Activated T-cell treated with anti-CD3 and anti-CD28 coated beads, Interleukin-2, amount 50 U/mL, for 48 hours (primary cell): ENCODE measurements at places on chromosomes 5 and 9.

GRCh38 chr5:133706506-133707430, 94.4 kb upstream of the FSTL4 start:
- no peak for DNase-seq

DNA sequence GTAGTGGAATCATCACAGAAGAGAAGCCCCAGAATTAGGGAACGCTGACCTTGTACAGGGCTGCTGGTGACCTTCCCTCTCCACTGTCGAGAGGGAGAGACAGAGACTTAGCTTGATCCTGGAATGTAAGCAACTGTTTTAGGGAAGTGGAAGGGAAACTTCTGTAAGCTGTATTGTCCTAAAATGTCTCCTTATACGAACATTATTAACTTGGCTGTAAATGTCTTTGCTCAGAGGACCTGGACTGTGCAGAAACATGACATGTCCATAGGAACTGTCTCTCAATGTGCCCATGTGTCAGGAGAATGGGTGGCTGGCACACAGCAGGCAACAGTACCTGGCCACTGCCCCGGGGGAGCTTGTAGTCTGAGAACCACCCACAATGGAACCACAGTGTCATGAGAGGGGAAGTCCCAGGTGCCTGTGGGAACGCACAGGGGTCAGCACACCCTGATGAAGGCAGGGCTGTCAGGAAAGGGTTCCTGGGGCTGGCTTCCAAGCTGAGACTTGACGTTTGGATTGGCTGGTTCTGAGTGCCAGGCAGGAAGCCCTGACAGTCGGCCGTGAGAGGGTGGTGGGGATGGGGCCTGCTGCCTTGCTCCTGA, 34.0 kb downstream of the DAP start:
- DNase-seq = peak; percentile 46

GRCh38 chr5:159951387-159951786, 35.1 kb downstream of the ADRA1B start:
- DNase-seq = no peak

DNA sequence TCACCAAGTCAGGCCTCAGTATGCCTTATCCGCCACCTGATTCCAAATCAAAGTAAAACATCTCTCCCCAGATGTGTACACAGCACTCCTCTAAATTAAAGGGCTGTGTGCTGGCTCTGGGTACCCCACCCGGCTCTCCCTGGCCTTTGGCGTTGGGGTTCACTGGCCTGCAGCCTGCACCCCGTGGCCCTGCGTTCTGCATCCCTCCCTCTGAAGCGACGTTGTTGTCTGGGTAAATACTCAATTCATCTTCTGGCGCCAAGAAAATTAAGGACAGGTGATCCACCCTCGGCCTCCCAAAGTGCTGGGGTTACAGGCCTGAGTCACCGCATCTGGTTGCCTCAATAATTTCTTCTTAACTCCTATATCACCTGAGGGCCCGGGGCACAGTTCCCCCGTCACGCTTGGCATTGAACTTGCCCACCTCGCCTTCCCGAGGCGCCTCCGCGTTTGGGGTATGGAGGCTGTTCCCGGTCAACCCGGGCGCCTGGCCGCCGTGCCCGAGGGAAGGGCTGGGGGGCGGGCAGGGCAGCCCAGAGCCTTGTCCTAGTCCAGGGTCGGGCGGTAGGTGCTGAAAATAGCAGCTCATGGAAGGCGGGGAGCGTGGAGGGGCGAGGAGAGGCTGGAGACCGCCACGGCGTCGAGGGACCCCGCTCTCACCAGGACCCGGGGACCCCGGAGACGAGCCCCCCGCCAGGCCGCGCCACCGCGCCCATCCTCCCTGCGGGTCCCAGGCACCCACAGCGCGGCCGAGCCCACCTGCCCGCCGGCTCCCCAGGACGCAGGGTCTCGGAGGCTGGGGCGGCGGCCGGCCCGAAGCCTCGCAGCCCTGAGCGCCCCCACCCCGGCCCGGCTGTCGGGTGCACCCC, 531 bp downstream of the ABO start:
- DNase-seq = no peak

DNA sequence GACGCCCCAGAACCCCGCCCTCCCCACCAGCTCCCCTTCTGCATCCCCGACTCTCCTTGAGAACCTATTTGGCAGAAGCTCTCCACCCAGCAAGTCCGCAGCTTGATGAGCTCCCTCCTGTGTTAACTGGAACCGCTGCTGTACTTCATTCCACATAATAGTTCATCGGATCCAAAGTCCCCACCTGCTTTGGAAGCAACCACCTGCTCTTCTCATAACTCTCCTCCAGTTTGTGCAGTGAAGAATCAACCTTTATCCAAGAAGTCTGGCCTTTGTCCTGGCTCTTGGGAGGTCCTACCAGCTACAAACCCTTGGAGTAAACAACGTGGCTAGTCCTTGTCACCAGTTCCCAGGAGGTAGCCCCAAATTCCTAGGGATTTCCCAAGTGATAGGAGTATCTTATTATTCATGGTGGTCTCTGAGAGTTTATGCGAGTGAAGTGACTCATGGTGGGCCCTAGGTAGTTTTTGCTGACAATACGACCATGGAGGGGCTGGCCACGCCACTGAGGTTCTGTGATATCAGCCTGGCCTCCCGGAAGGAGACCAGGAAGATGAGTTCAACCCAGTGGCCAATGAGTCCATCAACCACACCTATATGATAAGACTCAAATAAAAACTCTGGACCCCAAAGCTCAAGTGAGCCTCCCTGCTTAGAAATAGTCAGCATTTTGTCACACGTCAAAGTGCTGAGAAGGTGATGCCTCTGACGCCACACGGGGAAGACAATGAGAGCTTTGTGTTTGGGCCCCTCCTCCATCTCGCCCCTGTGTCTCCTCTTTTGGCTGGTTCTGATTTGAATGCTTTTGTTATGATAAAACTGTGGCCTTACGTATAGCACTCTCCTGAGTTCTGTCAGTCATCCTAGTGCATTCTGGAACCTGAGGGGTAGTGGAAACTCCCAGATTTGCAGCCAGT, 3.6 kb upstream of the IL4 start:
- no peak for DNase-seq

- no peak for DNase-seq
These were observed 120.0 kb downstream of the HMHB1 start for GRCh38 chr5:143931986-143932385.

DNA sequence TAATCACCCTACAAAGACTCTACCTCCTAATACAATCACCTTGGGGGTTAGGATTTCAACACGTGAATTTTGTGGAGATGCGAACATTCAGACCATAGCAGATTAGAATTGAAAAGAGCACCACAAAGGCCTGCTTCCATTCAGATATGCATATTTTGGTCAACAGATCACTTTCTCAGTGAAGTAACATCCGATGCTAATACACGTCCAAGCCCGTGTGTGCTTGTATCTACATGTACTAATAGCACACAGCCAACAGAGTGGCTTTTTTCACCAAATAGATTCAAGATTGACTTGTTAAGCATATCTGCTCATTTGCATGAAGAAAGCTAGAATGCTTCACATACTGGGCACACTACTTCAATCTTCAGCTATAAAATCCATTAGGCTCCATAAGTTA, 35.6 kb upstream of the SSBP2 start:
- DNase-seq = no peak

GRCh38 chr5:143495110-143495509, 91.6 kb upstream of the NR3C1 start:
- DNase-seq = no peak

DNA sequence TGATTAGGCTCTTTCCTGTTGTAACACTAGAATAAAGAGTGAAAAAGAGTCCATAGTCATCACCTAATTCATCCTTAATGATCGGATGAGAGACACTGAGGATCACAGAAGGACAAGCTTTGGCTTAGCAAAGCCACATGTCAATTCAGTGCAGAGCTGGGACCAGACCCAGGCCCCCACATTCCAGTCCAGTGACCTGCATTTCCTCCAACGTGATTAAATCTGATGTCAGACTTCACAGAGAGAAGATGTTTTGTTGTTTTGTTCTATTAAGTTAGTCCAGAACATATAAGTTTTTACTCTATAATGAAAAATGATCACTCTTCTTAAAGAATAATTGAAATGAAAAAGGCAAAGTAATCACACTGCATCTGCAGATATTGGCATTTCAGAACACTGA, 377.9 kb upstream of the PAPPA start:
- no peak for DNase-seq

DNA sequence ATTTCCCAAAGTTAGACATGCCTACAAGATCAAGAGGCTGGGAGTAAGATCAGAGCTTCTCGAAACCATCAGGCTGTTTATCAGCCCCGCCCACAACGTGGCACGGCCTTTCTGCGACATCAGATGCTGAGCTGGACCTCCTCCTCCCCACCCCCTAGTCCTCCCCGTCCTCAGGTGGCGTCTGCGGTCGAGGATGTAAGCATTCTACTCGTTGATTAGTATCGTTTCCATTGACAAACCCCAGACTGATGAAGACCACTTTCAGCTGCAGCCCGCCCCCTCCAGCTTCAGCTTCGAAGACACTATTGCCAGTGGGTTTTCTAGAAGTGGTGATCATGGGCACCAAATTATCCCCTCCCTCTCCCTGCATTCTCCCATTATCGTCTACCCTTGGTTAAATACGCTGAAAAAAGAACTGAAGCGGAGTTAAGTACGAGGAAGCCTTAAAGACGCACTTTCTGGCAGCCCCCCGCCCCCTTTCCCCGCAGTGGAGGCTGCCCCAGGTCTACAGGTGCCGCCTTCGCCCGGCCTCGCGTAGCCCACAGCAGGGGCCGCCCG, 1.1 kb downstream of the PPIC start:
- peak; percentile 24 for DNase-seq

GRCh38 chr9:104412238-104412637, 91.8 kb upstream of the OR13F1 start:
- no peak for DNase-seq

DNA sequence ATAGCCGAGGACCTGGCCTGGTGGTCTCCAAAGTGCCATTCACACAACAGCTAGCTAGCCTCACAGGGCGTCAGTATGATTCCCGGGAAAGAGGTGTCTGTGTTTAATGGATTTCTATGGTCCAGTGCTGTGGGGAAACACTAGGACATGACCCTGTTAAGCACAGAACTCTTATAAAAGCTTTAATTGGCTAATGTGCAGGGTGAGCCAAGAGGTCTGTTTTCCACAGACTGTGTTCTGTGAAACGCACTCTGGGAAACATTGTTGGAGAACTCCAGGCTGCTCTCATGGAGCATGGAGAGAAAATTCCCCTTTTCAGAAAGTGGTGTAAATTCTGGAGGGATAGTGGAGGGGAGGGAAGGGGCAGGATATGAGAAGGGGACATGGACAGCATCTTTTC, 331.4 kb downstream of the FBXL7 start:
- no peak for DNase-seq

GRCh38 chr9:114037961-114038723, 40.0 kb downstream of the AMBP start:
- DNase-seq = no peak

- no peak for DNase-seq
These were observed 86.3 kb upstream of the IFNK start for GRCh38 chr9:27437652-27438373.

DNA sequence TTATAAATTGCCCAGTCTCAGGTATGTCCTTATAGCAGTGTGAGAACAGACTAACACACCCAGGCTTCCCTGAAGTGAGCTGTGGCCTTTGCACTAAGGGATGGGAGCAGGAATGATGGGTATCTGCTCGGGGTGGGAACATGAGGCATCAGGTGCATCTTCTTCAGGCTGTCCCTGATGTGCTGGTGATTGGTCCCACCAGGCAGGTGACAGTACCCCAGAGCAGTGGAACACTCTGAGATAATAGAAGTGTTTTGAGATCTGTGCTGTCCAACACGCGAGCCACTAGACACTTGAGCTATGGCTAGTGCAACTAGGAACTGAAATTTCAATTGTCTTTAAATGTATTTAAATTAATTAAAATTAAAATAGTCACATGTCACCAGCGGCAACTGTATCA, 12.8 kb upstream of the MED10 start:
- no peak for DNase-seq

- DNase-seq = no peak
These were observed 427.1 kb downstream of the PRELID2 start for GRCh38 chr5:145408048-145408341.

DNA sequence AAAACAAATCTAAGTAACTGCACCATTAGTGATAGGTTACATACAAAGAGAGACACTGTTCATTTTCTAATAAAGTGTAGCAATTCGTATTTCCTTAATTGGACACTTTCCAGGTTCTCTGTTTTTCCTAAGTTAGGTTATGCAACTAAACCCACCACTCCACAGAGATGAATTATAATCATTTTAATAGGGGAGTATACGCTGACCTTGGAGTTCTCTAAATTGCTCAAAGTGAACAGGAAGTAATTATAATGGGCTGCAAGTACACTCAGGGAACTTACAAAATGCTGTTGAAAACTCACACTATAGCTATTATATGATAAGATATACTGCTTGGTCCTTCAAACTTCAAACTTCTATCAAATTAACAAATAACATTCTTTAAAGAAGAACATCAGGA, 18.2 kb upstream of the ADCY2 start:
- no peak for DNase-seq

- DNase-seq = no peak
These were observed 329.6 kb upstream of the ARRDC3 start for GRCh38 chr5:91712718-91713117.

DNA sequence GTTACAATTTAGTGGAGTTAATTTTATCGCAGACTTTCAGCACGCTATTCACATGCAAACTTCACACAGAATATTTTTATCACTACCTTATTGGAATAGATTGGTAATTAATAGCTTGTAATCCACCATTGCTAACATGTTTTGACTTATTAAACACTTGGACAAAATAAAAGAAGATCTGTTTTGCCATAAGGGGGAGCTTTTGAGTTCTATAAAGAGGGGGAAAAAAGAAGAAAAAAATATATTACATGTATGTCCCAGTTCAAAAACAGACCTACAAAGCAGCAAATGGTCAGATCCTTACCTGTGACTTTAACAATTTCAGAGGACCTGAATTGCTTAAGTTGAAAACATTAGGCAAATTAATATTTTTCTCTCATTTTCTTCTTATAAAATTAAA, 1.2 kb upstream of the PAPPA start:
- DNase-seq = no peak

DNA sequence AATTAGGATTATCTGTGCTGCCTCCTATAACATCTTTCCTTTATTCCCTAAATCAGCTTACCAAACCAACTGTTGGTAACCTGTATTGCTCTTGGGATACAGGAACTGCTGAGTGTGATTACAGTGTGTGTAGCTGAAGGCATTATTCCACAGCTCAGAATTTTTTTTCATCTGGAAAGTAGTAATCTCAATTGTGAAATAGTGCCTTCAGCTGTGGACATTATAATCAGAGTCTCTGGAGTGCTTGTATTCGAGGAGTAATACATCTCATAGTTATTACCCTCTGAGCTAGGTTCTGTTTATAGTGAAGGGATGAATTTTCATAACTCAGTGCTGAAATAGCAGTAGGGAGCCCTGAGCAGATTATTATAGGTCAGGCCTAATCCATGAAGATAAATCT, 199.5 kb downstream of the MAST4 start:
- no peak for DNase-seq

- no peak for DNase-seq
These were observed 137.9 kb upstream of the GRHPR start for GRCh38 chr9:37284636-37285035.

GRCh38 chr5:41337724-41338123, 124.4 kb upstream of the C6 start:
- DNase-seq = no peak
